ENCODE measurements at places on chromosomes 4 and X.

DNA sequence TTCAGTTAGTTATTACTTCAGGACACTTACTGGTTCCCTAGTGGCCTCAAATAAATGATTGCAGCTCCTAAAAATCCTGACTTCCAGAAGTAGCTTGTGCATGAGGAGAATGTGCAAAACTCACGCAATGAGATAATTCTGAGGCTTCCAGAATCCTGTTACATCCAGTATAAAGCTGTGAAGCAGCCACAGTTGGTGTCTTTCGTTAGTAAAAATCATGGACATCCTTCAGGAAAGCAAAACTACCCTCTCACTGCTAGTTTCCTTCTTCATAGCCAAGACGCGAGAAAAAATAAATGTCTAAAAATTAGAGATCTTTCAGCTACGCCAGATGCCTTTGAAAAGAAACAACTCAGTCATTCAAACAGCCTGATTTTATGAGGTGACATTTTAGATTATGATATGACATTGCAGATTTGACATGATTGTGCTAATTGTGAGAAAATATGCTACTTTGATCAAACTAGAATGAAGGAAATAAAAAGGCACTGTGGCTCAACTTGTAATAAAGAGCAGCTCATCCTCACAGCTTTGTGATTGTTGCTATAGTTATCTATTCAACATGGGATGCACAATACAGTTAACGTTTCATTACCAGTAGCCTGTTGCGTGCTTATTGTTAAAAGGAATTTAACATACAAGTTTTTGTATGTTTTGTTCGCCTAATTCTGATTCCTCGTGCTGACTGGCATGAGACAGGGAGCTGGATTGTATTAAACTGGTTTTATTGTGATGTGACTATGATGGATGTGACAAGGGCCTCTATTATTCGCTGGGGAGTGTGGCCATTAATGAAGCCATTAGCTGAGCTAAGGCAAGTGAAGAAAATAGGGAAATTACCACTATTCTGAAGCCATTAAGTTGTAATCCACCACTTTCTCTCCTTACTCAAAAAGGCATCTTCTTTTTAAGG lies 40.5 kb downstream of the AFF2 start:
- DNase-seq = no peak

DNA sequence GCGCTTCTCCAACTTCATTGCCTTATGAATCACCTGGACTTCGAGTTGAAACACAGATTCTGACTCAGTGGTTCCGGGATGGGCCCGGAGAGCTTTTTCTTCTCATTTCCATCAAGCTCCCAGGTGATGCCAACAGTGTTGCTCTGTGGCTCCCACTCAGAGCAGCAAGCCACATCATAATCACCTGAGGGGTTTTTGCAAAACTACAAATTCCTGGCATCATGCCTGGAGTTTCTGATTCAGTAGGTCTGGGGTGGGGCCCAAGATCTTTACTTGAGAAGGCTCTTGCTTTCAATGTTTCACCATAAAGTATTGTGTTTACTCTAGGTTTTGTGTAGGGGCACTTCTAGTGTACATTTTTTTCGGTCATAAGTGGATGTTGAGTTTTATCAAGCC lies 7.0 kb downstream of the MTM1 start:
- DNase-seq = no peak

DNA sequence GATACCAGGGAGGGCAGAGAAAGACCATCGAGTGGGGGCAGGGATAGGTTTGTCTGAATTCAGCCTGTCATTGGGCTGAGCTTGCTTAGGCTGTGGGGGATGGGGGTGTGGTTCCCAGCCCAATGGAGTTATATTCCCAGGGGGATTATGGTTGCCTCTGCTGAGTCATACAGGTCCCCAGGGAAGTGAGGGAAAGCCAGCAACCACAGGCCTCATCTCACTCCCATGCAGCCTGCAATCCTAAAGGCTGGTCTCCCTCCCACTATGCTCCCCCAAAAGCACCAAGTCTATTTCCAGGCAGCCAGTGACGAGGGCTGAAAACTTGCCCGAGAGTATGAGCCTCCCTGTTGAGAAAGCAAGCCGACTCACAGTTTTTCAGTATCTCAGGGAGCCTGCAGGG lies 39.3 kb downstream of the AFM start:
- DNase-seq = peak; percentile 61

- no peak for DNase-seq
Measured at GRCh38 chrX:66833426-66833825, 194.5 kb upstream of the EDA2R start.

- DNase-seq = no peak
Measured at GRCh38 chrX:15882704-15883539, 28.3 kb upstream of the AP1S2 start.

DNA sequence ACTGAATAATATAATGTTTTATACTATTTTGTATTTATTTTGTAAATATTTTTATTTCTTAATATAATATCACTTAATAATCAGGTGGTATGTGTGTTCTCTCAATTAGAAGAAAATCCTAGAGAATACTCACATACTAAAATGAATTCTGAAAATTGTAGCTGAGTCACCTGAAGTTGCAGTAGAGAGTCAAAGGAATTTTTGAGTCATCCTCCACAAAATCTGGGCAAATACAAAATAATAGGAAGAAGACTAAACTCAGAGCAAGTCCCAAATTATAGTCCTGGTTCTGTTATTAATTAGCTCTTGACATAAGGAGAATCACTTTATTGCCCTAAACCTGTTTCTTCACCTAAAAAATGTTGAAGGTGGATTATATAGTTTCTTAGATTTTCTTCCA lies 57.8 kb downstream of the SPATA4 start:
- DNase-seq = peak; percentile 24

DNA sequence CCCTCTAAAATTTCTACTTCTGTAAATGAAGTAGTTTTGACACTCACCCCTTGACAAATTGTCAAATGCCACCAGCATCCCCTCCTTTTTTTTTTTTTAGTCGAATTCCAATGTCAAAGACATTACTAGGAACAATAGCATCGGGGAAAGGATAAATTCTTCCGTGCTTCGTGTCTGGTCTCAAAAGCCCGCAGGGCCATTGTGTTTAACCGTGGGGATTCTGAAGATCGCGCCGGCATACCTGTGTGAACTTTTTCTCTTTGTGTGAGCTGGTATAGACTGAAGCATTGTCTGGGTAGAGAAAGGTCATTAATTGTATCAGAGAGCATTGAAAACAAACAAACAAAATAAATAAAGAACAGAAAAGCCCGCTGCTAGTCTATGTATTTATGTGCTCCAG lies 313.9 kb downstream of the ASMT start:
- no peak for DNase-seq

All from AG09309 (cell line).